ENCODE measurements at places on chromosomes 3 and 15.

DNA sequence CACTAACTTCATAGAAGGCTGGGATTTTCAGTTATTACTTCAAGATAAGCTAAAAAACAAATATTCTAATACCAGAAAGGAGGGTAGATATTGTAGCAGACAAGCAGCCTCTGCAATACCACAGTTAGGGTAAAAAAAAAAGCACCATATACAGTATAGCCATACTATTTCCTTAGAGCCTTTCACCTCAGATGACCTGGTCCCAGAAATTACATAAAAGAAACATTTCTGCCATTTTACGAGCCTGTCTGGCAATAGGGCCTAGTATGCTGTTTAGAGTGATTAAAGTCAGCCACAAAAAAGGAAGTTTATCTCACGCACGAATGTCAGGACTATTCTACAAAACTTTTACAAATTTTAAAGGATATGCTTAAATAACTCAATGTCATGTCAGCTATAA lies 1016.6 kb downstream of the PLOD2 start:
- H3K27me3 ChIP-seq = no peaks in the 10 kb centered on the region
- no peak overlapping the region for H3K27ac ChIP-seq
- no peak overlapping the region for H3K4me3 ChIP-seq

- no peak overlapping the region for H3K27ac ChIP-seq
- H3K4me3 ChIP-seq = no peak overlapping the region
- no peaks in the 10 kb centered on the region for H3K36me3 ChIP-seq
- no peak for DNase-seq
Observed at GRCh38 chr3:172174513-172175253, 135.3 kb downstream of the FNDC3B start.

DNA sequence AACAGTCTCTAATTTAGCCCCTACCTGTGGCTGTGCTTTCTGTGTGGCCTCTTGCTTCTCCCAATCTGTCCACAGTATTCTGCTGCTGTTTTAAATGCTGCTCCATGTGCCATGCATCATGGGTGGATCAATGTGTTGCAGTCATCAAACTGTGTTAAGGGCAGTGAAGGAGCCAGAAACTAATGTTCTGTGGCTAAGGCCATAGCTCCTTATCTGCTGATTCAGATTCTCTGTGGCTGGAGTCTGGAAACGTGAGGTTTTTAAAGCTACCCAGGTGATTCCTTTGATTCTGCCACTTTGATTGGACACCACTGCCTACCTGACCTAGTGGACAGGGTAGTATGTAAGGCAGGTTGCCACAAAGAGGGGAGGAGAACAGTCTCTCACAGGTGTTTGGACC lies 44.8 kb downstream of the MORC1 start:
- no peaks in the 10 kb centered on the region for H3K36me3 ChIP-seq
- no peak overlapping the region for H3K4me3 ChIP-seq
- no peak overlapping the region for H3K27ac ChIP-seq
- H3K27me3 ChIP-seq = peaks cover 11% of the 10 kb centered on the region
- H3K4me1 ChIP-seq = no peaks in the 10 kb centered on the region
- DNase-seq = no peak

- peaks cover 6% of the 10 kb centered on the region for H3K27me3 ChIP-seq
- H3K36me3 ChIP-seq = no peaks in the 10 kb centered on the region
- H3K4me1 ChIP-seq = no peaks in the 10 kb centered on the region
- no peak overlapping the region for H3K27ac ChIP-seq
- no peak overlapping the region for H3K4me3 ChIP-seq
Observed at GRCh38 chr15:93164409-93164808, 75.4 kb upstream of the RGMA start.

GRCh38 chr3:141680620-141681389 lies 57.3 kb upstream of the RNF7 start:
- no peaks in the 10 kb centered on the region for H3K27me3 ChIP-seq
- H3K27ac ChIP-seq = no peak overlapping the region
- H3K36me3 ChIP-seq = no peaks in the 10 kb centered on the region
- no peak for DNase-seq
- H3K4me3 ChIP-seq = no peak overlapping the region

DNA sequence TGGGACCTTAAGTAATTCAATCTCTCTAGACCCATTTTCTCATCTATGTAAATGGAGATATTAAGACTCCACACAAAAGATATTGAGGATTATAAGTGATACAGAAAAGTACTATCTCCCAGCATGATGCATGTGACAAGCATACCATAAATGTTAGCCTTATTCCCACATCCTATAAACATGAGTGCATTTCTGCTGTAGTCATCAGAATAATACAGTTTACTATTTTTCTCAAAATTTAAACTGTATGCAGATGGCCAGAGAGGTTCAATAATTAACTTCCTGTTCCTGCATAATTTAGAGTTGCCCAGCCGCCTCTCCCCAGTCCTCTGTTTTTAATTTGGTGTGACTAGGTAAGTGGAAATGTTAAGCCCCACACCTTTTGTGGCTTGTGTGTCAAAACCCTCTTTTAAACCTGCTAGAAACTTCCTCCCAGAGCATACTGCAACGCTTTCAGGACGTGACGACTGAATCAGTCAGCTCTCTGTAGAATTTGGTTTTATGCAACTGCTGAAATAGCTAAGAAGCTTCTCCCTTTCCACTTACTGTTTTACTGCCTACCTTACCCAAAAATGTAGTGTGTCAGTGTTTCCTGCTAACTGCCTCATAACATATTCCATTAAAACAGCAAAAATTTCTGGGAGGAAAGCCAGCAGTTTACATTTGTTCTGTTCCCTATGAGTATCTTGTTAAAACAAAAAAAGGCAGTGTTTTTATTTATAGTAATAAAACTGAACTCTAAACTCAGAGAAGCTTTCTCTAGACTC lies 1037.9 kb downstream of the EPHA3 start:
- H3K27ac ChIP-seq = no peak overlapping the region
- no peak for DNase-seq
- H3K4me1 ChIP-seq = no peaks in the 10 kb centered on the region

DNA sequence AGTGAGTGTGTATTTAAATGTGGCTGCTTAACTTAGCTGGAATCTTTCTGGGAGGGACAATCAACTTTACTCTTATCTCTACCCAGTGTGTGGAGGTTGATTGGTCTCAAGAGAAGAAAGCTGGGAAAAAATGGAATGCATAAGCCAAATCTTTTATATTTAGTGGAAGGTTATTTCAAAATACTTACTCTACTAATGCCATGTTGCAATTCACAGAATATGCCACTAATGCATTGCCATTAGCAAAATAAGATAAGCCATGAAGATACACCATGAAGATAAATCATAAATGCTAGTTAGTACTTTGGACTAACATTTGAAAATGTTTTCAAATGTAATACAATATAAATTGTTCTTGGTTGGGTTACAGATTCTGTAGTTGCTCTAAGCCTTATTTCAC lies 155.1 kb upstream of the LRRFIP2 start:
- no peak overlapping the region for H3K4me3 ChIP-seq
- H3K27me3 ChIP-seq = no peaks in the 10 kb centered on the region
- no peaks in the 10 kb centered on the region for H3K4me1 ChIP-seq

DNA sequence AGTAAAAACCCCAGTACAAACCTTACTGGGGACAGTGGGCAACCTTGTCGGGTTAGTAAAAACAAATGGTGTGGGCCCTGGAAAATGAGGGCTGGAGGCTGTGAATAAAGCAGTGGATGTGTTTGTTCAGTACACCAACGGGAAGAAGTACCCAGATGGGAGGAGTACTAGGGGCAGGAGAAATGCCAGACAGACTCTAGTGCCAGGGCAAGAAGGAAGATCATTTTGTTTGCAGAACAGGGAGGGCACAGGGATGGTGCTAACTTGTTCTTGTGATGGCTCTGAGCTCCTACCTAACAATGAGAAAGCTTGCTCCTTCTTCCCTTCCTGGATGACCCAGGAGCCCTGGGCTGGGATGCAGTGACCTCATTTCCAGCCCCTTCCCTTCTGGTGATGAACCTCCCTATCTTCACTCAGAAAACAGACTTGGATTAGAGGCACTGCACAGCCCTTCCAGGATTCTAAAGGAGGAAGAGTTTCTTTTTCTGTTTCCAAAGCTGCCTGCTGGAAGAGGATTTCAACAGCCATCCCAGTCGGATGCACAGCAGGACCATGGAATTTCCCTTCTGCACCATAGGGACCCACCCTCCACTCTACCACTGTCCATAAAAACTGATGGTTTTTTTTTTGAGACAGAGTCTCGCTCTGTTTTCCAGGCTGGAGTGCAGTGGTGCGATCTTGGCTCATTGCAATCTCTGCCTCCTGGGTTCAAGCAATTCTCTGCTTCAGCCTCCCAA lies 6.1 kb downstream of the RASSF1 start:
- no peak for DNase-seq
- peaks cover 36% of the 10 kb centered on the region for H3K36me3 ChIP-seq
- H3K4me3 ChIP-seq = peak overlapping the region; percentile 3
- peak overlapping the region; percentile 44 for H3K27ac ChIP-seq
- no peaks in the 10 kb centered on the region for H3K27me3 ChIP-seq
- H3K4me1 ChIP-seq = peaks cover 62% of the 10 kb centered on the region

DNA sequence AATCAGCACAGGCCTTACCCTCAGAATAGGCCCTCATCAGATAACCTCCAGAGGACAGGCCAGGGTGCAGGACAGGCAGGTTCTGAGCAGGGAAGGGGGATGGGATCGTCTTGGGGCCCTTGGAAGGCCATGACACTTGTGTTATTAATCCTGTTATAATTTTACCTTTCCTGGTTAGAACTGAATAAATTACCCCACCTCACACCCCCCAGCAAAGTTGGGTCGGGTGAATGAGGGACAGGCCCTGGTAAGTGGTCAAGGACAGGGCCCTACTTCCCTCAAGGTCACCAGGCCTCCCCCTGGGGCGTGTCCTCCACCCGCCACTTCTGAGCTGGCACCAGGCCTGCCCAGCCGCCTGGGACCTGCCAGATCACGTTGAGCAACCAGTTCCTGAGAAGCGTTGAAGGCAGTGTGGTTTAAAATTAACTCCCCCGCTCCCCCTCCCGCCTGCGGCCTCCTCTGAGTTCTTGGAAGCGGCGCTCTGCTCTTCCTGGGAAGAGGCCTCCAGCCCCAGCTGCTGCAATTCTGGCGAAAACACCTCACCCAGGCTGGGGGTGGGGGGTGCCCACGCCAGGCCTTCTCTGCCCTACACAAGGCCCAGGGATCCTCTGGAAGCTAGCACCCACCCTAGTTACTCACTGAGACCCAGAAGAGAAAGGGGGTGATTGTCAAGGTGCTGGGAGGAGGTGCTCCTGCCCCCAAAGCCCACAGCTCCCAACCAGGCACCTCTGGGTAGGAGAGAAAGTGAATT lies 10.6 kb downstream of the CISH start:
- peak; percentile 57 for DNase-seq
- H3K27ac ChIP-seq = peak overlapping the region; percentile 86
- peaks cover 80% of the 10 kb centered on the region for H3K4me1 ChIP-seq
- no peaks in the 10 kb centered on the region for H3K27me3 ChIP-seq
- peak overlapping the region; percentile 34 for H3K4me3 ChIP-seq
- H3K36me3 ChIP-seq = peaks cover 35% of the 10 kb centered on the region

DNA sequence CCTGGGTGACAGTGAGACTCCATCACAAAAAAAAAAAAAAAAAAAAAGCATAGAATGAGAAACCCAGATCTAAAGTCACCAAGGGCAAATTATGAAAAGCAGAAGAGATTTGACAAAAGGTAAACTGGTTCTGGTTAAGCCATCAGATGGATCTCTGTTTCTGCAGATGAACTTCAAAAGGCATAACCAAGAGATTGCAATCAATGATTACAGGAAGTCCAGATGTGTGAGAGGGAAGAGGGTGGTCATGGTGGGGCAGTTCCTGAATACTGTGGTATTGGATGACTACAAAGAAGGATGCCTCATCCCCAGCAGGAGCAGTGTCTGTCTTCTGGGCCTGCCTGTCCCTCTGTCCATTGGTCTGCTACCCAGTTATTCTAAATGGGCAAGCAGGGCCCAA lies 3.8 kb downstream of the P4HTM start:
- DNase-seq = no peak
- H3K27me3 ChIP-seq = no peaks in the 10 kb centered on the region
- no peak overlapping the region for H3K4me3 ChIP-seq
- peaks cover 37% of the 10 kb centered on the region for H3K4me1 ChIP-seq

DNA sequence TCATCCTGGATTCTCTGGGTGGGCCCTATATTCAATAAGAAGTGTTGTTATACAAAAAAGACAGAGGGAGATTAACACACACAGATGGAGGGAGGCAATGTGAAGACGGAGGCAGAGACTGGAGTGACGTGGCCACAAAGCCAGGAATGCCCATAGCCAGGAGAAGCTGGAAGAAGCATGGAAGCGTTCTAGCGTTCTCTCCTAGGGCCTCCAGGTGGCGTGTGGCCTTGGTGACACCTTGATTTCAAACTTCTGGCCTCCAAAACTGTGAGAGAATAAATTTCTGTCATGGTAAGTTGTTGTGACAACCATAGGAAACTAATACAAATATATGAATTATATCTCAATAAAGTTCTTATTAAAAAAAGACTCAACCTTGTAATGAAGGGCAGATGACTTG lies 21.3 kb downstream of the THBS1 start:
- no peak overlapping the region for H3K4me3 ChIP-seq
- no peaks in the 10 kb centered on the region for H3K27me3 ChIP-seq
- no peaks in the 10 kb centered on the region for H3K36me3 ChIP-seq
- no peak overlapping the region for H3K27ac ChIP-seq
- DNase-seq = no peak

- H3K27me3 ChIP-seq = no peaks in the 10 kb centered on the region
- no peak for DNase-seq
- no peaks in the 10 kb centered on the region for H3K36me3 ChIP-seq
Observed at GRCh38 chr3:194300382-194300758, 50.8 kb downstream of the CPN2 start.

DNA sequence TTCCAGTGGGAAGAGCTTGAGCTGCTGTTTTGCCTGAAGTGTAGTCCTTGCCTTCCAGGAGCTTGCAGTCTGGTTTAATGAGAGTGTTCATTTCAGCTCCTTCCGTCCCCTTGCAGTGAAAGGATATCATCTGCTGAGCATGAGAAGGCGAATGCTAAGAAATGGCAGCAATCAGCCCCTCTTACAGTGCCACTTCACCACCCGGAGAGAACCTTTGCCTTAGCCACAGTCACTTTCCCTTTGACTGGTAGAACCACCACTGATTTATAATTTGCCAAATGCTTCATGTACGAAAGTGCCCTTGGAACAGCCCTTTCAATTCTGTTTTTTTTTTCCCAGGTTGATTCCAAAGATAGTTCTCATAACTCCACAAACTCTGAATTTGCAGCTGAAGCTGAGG lies 11.5 kb downstream of the TATDN2 start:
- peaks cover 58% of the 10 kb centered on the region for H3K4me1 ChIP-seq
- H3K27ac ChIP-seq = no peak overlapping the region
- no peak overlapping the region for H3K4me3 ChIP-seq
- H3K36me3 ChIP-seq = peaks cover 57% of the 10 kb centered on the region
- DNase-seq = no peak

DNA sequence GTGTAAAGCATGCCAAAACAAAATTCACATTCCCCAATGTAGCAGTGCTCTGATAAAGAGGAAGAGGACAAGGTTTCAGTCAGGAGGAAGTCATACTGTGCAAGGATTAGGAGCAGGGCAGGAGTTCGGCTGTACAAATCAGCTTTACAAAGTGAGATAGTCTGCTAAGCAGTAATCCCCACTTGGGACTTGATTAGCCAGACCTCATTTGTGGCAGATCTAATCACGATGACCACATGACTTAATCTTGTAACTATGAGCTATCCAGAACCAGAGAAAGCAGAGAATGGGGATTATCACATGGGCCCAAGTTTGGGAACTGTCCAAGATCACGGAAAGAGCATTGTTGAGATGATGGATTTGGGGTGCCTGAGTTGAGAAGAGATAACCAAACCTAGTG lies 7.8 kb downstream of the DCBLD2 start:
- no peaks in the 10 kb centered on the region for H3K4me1 ChIP-seq
- H3K4me3 ChIP-seq = no peak overlapping the region
- H3K36me3 ChIP-seq = no peaks in the 10 kb centered on the region
- H3K27me3 ChIP-seq = no peaks in the 10 kb centered on the region

Measured in CD4-positive, alpha-beta T cell (primary cell).